ENCODE measurements at places on chromosomes 1 and 21. TPM values are rescaled to one million over a fixed set of nuclear protein-coding genes. Genes with fewer than 3 reads are reported as not detected.

TNFRSF8 gene
- total RNA-seq = not detected

MT1HL1 gene
- not detected for total RNA-seq

PDE4B gene
- total RNA-seq = 15.8 TPM

DNA sequence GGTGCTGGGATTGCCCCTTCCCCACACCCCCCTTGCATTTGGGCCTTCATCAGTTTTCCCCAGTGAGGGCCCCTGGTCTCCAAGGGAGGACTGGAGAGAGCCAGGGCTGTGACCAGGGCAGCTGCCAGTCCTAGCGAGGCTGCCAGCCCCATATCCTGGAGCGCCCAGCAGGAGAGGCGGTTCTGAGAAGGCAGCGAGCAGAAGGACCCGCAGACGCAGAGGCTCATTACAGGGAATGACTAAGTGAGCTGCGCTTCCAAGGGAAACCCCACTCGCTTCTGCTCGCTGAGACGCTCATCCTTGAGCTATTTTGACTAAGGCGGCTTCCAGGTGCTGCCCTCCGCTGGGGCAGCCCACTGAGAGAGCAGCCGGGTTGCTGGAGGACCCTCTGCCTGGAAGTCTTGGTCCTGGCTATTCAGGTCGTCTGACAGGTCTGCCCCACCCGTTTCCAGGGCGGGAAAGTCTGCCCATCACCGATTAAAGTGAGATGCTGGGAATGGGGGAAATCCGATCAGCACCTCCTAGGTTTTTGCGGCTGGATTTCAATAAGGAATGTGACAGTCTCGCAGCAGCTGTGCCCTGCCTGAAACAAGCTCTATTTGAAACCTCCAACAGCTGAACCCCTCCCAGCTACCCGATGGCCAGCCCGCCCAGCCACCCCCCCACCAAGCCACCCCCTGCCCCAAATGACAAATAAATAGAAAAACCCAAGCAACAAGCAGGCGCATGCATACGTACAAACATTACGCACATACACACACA, 2.8 kb downstream of the KCNN3 start:
- DNase-seq = no peak

GRCh38 chr1:87473203-87473661, 144.6 kb downstream of the LMO4 start:
- DNase-seq = no peak

DNA sequence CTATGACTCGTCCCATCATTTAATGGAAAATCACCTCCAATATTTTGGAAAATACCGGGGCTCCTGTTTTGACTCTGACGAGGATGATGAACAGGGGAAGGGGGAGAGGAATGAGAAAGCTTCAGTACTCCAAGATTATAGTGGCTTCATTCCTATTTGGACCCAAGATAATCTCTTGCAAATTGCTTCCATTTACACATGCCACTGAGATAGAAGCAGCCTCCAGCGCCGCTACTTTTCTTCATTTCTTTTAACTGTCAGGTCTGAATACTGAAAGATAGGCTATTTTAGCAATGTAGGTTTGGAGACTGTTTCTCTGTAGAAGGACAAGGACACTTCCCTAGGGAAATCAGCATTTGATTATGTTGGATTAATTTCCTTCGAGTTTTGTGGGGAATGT, 565 bp upstream of the GRIK1 start:
- DNase-seq = no peak

DNA sequence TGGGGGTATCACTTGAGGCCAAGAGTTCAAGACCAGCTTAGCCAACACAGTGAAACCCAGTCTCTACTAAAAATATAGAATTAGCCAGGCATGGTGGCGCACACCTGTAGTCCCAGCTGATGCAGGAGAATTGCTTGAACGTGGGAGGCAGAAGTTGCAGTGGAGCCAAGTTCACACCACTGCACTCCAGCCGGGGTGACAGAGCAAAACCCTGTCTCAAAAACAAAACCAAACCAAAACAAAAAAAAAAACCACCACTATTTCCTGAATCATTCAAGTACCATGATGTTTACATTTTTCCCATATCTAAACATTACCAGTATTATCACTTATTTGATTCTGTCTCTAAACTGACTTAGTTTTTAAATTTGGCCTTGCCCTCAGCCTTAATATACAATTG, 29.5 kb downstream of the TUT4 start:
- no peak for DNase-seq

GRCh38 chr21:33022828-33023573, 2.7 kb upstream of the OLIG2 start:
- no peak for DNase-seq

DNA sequence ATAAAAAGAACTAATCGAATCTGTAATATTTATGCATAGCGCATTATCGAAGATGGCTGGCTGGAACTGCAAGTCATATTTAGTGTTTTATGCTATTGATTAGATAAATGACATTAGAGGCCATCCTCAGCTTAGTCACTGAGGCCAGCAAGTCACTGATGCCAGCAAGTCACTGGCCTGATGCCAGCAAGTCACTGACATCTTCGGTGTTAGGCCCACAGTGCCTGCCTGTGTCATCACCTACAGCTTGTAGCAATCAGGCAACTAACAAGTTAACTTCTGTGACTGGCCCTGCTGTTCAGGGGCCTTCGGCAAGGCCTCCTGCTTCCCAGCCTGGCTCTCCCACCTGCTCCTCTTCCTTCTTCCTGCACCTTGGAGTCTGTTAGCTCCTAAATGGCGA, 65.6 kb upstream of the SCCPDH start:
- DNase-seq = no peak

Measured in thyroid gland (tissue), 4 donors.